ENCODE measurements at places on chromosomes 13 and 19.

DNA sequence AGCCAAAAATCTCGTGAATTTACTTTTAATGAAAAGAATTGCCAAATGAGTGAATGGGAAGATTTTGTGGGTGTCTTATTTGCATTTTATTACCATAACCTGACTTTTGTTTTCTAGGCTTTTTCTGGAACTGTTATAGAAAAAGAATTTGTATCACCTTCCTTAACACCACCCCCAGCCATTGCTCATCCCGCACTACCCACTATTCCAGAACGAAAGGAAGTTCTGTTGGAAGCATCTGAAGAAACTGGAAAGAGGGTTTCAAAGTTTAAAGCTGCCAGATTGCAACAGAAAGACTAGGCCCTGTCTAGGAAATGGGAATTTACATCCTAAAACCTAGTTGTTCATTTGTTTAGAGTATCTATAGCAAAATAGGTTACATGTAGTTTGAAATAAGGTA, 72.7 kb downstream of the URI1 start:
- no peak for DNase-seq

- no peak for DNase-seq
These were observed 14.6 kb downstream of the JOSD2 start for GRCh38 chr19:50496189-50497021.

GRCh38 chr13:91308299-91308698, 39.2 kb upstream of the MIR17HG start:
- DNase-seq = peak; percentile 11

- no peak for DNase-seq
These were observed 605.5 kb upstream of the SLITRK1 start for GRCh38 chr13:84487752-84488151.

DNA sequence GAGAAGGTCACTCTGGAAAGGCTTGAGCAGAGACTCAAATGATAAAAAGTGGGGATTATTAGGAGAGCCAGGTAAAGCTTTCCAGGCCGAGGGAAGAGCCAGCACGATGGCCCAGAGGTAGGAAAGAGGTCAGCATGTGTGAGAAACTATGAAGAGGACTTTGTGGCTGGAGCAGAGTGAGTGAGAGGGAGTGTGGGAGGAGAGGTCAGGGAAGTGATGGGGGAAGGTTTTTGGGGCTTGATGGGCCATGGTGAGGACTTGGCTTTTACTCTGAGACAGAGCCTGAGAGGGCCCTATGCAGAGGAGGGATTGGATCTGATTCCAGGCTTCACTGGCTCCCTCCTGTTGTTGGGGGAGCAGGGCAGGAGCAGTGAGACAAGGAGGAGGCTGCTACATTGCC, 5.3 kb downstream of the CATSPERG start:
- no peak for DNase-seq

GRCh38 chr13:65057986-65058385, 2172.2 kb downstream of the PCDH9 start:
- DNase-seq = no peak

GRCh38 chr19:1240925-1241324, 626 bp upstream of the ATP5F1D start:
- no peak for DNase-seq

- DNase-seq = no peak
These were observed 31.3 kb upstream of the ASF1B start for GRCh38 chr19:14167576-14168138.

DNA sequence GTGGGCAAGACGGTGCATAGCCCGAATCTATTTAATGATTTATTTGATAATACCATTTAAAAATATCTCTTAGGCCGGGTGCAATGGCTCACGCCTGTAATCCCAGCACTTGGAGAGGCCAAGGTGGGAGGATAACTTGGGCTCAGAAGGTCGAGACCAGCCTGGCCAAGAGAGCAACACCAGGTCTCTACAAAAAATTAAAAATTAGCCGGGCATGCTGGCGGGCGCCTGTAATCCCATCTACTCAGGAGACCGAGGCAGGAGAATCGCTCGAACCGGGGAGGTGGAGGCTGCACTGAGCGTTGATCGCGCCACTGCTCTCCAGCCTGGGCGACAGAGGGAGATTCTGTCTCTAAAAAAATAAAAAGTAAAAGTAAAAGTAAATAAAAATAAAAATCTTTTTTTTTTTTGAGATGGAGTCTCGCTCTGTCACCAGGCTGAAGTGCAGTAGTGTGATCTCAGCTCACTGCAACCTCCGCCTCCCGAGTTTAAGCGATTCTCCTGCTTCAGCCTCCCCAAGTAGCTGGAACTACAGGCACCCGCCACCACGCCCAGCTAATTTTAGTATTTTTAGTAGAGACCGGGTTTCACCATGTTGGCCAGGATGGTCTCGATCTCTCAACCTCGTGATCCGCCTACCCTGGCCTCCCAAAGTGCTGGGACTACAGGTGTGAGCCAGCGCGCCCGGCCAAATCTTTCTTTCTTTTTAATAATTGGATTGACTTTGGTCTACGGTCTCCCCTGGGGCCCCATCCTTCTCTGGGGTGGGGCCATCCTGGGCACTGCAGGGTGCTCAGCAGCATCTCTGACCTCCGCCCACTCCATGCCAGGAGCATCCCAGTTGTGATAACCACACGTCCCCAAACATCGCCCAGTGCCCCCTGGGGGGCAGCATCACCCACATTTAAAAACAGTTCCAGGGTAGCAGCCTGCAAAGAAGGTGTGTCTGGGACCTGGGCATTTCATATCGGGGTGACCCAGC, 90.7 kb downstream of the GNG7 start:
- DNase-seq = no peak

GRCh38 chr13:20337884-20338551, 105.9 kb upstream of the GJB6 start:
- DNase-seq = no peak

GRCh38 chr13:33761740-33762139, 56.2 kb upstream of the RFC3 start:
- DNase-seq = no peak

- no peak for DNase-seq
These were observed 23.1 kb upstream of the INTS6 start for GRCh38 chr13:51475727-51476501.

DNA sequence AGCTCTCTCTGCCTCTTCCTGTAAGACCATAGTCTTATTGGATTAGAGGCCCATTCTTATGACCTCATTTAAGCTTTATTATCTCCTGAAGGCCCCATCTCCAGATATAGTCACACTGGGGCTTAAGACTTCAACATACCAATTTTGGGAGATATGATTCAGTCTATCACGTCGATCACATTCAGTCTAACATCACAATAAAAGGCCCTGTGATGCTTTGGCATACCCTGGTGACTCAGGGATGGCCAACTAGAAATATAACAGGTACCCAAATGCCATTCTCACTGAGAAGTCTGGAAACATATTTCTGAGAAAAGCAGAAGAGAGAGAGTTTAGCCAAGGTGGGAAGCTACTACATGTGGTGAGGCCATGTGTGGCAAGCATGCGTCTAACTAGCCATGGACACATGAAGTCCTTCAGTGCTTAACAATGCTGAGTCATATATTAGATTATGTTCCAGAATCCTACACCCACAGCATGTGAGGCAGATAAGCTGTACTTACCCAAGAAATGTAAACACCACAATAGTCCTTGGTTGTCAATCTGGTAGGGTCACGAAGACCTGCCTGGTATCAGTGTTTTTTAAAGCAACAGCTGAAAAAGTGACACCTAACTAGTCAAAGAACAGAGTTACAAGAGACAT, 485.1 kb downstream of the FOXO1 start:
- DNase-seq = no peak

Data from GM20000 (cell line).